ENCODE measurements at places on chromosomes 6 and 20. TPM values are rescaled to one million over a fixed set of nuclear protein-coding genes. Genes with fewer than 3 reads are reported as not detected.

PKHD1 gene
- total RNA-seq, result under 0.01 TPM

ATP6V1G2 gene
- 2.7 TPM for total RNA-seq

HDGFL1 gene
- not detected for total RNA-seq

KCNQ2 gene
- not detected for total RNA-seq

KIAA0408 gene
- total RNA-seq, result 1.4 TPM

FLRT3 gene
- 13.3 TPM for total RNA-seq

ZSCAN12 gene
- total RNA-seq, result 3.9 TPM

TRIM38 gene
- total RNA-seq, result 14.0 TPM

NCR2 gene
- total RNA-seq, result not detected

SLC32A1 gene
- total RNA-seq, result not detected

LAMA4 gene
- total RNA-seq, result 170 TPM

POU5F1 gene
- total RNA-seq, result not detected

PLAGL2 gene
- 4.2 TPM for total RNA-seq

ZNF831 gene
- total RNA-seq, result not detected

AKIRIN2 gene
- 13.2 TPM for total RNA-seq

RAET1G gene
- 0.82 TPM for total RNA-seq

BMP6 gene
- 2.3 TPM for total RNA-seq

REM1 gene
- total RNA-seq, result 4.1 TPM

MROH8 gene
- 1.5 TPM for total RNA-seq

RIPOR3 gene
- 11.0 TPM for total RNA-seq

SLC17A2 gene
- 1.7 TPM for total RNA-seq

CPNE5 gene
- 0.09 TPM for total RNA-seq

ATRN gene
- 28.0 TPM for total RNA-seq

SLC52A3 gene
- total RNA-seq, result not detected

RAB44 gene
- total RNA-seq, result not detected

RNF144B gene
- 0.12 TPM for total RNA-seq

PET117 gene
- 14.5 TPM for total RNA-seq

PABPC1L gene
- 6.9 TPM for total RNA-seq

TTBK1 gene
- not detected for total RNA-seq

C20orf173 gene
- total RNA-seq, result not detected

GABRR1 gene
- total RNA-seq, result not detected

SAPCD1 gene
- total RNA-seq, result 2.8 TPM
